ENCODE measurements at places on chromosomes 3 and 15.

DNA sequence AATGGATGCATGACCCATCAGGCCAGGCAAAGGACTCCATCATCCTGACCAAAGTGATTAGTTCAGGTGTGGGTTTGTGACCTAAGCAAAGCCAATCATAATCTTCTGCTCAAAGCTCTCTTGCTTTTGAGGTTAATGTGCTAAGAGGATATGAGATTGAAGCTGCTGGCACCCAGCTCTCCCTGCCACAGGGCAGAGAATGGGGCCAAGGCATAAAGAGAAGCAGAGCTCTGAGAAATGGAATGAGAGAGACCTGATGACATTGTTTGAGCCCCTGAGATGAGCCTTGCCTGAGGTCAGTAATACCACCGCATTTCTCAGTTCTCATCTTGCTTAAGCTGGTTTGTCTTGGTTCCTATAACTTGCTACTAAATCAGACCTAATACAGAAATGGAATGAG is 6.4 kb upstream of the PARP6 start:
- no peak for DNase-seq

DNA sequence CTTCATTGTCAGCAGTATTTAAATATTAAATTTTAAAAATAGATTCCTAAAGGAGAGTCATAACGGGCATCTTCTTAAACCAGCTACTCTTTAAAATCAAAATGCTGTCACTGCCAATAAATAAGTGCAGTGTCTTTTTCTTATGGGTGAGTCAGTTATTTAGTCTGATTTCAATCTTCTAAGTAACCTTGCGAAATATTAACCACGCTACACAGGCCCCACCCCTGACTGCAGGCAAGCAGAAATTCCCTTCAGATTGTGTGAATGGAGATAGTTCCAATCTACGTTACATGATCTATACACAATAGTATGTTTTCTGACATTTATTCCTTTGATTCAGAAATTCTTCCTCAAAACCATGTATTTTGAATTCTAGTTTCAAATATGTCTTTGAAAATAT is 141.5 kb downstream of the GADL1 start:
- peak; percentile 28 for DNase-seq

DNA sequence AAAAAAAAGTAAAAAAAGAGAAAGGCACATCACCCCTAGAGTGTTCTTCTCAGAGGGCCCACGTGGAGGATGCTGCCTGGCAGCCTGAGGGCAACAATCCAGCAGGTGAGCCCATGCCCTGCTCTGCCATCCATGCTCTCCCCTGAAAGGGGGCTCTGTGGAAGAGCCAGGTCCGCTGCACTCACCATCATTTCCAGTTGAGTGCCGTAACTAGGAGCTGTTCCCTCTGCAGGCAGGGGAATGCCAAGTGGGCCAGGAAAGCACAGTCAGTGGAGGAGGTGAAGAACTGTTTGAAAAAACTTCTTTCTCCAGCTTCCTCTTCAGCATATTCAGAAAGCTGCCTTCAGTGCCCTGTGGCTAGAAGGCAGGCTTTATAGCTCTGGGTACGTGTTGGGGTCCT is 84.1 kb downstream of the ABHD5 start:
- DNase-seq: no peak

DNA sequence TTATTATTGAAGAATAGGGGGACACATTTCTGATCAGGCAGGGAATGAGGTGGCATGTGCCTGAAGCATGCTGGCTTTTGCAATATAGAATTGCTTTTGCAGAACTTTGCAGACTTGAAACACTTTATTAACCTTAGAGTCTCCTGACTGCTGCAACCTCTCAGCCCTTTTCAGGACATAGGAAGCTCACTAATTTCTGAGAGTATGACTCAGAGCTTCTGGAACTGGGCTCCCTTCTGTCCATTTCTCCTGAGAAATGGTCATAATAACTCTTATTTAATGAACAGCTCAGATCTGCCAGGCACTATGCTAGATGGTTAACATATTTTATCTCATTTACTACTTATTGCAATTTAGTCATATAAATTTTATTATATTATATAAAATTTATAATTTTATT is 38.6 kb upstream of the DGKG start:
- no peak for DNase-seq

DNA sequence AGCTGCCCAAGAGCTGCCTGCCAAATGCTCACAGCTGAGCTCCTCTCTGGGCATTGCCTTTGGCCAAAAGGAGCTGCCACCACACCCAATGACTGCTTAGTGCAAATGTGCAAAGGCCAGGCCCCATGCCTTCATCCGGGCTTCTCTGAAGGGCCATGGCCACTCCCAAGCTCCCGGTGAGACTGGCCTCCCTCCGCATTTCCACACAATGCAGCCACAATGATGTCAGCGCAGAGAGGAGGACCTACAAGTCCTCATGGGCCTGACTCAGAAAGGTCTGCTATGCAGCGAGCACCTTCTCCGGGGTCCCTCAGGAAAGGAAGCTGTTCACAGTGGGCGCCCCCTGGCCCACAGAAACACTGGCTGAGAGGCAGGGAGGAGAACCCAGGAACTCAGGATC is 12.7 kb downstream of the OXTR start:
- no peak for DNase-seq

GRCh38 chr15:51634591-51635198 is 12.1 kb upstream of the DMXL2 start:
- DNase-seq: no peak

- no peak for DNase-seq
Measured at GRCh38 chr3:127299276-127299675, 11.4 kb upstream of the PRR20G start.

Data from AG09319 (cell line).